ENCODE measurements at places on chromosomes 3 and 15.
A peak's percentile ranks its signal among the peaks of the same experiment; 100 is the strongest.

DNA sequence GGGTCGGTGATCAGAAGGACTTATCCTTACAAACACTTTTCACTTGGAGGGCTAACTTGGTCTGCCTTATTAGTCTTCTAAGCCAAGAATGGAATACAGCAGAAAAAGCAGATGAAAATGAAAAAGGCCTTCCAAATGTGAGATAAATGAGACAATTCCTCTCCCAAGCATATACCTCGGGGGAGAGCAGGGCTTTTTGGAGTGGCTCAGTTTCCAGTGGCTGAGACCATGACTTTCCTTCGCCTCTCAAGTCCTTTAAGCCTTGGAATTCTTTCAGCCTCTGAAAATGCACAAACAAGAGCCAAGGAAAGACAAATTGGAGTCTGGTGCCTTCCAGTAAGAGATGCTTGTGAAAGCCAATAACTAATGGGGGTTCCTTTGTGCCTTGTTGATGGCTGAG, 130.9 kb downstream of the DTWD1 start:
- no peak for DNase-seq

GRCh38 chr3:56758539-56758981, 43.2 kb downstream of the ARHGEF3 start:
- peak; percentile 51 for DNase-seq

DNA sequence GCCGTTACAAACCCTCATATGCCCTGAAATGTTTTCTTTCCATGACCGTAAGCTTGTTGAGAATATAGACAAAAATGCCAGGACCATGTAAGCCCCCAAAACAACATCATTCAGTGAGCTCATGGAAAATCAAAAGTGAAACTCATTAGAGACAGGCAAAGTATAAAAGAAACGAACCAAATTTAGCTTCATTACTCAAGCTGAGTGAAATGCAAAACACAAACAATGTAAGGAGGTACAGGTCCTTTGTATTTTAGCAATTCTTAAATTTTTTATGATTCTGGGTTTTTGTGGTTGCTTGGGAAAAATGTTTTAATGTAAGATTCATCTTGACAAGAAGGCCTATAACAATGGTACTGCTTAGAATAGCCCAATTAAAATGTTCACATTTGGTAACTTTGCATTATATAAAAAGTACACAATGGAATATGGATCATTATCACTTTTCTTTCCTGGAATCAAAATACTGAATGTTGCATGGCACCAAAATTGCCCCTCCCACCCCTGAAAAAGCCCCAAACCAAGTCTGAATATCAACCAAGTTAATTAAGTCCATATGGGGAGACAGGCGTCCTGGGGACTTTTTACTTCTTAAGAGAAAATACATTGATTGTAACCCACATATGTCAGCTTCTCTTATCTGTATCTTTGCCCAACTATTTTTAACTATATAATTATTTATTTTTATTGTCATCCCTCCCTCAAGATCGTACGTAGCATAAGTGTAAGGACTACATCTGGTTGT, 247.7 kb upstream of the CDIN1 start:
- DNase-seq: no peak

DNA sequence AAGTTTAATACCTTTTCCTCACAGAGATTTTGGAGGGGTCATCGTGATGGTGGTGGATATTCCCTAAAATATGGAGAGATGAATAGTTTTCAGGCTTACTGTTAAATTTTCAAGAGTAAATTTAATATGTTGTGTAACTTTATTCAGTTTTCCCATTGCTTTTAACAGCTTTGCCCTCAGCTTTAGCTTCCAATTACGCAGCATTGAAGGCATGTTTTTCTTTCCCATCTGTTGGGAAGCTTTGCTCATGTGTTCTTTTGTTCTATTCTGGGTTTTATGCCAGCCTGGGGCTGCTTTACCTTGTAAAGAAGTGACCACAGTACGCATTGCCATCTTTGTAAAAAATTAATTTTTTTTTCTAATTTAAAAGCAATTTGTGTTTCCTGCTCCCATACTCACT, 151.5 kb downstream of the B3GALNT1 start:
- DNase-seq: no peak

GRCh38 chr3:58414538-58415197, 19.0 kb downstream of the PDHB start:
- peak; percentile 26 for DNase-seq

DNA sequence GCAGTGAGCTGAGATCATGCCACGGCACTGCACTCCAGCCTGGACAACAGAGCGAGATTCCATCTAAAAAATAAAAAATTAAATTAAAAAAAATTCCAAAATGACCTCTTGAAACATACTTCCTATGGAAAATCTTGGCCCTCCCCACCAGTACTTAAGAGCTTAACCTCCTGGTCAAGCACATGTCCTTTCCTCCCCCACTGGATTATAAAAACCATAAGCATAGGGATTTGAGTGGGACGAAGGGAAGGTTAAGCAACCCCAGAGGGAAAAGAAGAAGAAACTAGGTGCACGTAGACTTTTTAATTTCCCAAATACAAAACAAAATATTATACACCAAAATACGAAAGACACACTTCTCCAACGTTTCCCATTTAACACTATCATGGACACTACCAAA, 25.3 kb downstream of the SLC4A7 start:
- no peak for DNase-seq

DNA sequence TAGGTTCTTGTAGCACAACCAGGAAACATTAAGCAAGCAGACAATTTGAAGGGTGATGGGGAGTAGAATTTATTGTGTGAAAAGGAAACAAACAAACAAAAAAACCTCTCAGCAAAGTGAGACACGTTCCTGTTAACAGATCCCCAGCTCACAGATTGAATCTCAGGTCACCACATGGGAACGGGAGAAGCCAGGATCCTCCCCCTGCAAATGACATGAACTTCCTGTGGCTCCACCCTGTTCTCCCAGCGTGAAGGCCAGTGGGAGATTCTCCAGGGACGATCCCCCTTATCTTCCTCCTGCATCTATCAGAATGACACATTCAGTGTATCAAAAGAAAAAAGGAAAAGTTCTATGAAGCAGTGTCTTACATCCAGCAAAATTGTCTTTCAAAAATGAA, 1488.1 kb downstream of the OTOL1 start:
- no peak for DNase-seq

GRCh38 chr3:136670166-136670565, 82.0 kb downstream of the STAG1 start:
- DNase-seq: no peak

DNA sequence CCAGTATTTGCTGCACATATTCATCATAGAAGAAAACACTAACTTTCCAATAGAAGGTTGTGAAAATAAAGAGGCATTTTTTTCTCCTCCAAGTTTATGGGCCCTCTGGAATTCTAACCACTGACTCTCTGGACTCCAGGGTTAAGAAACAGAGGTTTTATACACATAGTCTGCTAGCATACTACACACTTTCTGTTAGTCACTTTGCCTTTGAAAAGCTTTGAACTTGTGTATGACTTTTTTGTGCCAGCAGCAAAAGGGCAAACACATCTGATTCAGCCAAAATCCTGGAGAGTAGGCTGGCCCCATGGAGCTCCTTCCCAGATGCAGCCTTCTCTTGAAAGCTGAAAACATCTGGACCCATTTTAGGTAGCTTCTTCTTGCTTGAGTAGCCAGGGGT, 6.2 kb downstream of the ZIC4 start:
- DNase-seq: no peak

DNA sequence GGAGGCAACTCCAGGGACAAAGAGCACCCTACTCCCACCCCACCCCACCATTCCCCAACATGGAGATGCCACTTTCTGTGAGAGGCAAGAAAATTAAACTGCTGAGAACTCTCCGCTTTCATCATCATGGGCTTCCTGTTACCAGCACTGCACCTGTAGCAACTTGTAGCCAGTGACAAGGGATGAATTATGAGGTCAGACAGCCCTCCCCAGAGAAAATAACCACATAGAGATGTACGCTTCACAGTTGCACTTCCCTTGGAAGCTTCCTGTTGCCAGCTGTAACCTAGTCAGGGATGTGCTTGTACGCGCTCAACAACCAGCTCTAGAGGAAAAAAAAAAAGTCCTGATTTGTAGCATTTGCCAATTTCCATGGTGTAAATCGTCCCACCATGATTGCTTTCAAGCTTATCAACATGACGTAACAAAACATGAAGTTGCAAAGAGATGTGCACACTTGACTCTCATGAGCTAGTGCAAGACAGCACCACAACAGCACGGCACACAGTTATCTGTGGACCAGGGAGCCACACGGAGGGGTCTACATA, 145.4 kb downstream of the RAB11A start:
- no peak for DNase-seq

DNA sequence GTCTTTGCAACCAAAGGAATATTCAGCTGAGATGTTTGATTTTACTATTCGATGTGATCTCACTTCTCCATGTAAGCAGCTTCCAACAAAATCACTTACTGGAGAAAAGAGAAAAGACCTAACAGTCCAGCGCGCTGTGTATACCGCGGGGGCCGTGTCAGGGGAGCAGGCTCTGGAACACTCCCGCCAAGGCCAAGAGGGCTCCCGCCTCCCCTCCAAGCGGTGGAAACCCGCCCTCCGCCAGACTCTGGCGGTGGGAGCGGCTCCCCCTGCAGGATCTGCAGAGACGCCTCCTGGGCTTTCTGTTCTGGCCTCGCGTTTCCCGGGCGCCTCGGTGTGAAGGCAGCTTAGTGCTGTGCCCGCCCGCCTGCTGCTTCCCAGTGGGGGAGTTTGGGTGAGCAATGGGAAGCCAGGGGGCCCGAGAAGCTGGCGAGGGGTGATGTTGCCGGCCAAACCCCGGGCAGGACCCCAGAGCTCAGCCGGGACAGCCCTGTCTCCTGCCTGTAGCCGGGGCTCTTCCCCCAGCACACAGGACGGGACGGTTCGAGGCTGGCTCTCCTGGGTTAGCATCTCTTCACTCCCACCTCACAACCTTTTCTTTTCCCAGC, 36.3 kb downstream of the CHST14 start:
- DNase-seq: peak; percentile 52
